Stimulated activated CD4-positive, alpha-beta T cell treated with anti-CD3 and anti-CD28 coated beads, TNF-alpha, amount 100 ng/mL, for 48 hours (primary cell): ENCODE measurements at places on chromosomes 1 and 21.

DNA sequence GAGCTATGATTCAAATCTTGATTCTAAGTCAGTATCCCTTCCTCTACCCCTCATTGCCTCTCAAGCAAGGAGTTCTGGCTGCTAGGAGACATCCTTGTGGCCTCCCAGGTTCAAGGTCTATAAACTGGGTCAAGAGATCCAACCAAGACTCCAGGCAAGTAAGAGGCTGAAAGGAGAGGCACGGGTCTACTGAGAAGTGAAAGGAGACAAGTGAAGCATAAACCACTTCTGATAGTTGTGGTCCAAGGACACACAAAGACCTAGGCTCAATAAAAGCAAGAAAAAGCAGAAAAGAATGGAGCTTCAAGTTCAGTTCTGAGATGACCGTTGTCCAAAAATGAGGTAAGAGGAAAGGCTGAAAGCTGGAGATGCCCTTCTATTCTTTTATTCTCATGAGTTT, 17.8 kb upstream of the PPP2R5A start:
- no peak for DNase-seq

DNA sequence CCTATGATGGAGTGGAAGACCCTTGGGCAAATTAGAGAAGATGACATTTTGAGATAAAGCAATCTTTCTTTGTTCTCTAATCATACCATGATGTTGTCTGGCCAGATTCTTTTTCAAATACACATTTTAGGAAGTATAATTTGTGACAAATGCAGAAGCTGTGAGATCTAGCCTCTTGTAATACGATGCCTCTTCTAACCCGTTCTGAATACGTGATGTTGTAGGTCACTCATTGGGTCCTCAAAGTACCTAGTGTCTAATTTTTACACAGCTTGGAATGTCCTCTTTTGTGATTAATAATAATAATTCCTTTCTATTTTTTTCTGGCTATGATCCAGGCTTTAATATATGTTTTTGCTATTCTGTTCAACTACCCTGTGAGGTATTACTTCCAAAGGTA, 502.7 kb downstream of the NUF2 start:
- DNase-seq: no peak

DNA sequence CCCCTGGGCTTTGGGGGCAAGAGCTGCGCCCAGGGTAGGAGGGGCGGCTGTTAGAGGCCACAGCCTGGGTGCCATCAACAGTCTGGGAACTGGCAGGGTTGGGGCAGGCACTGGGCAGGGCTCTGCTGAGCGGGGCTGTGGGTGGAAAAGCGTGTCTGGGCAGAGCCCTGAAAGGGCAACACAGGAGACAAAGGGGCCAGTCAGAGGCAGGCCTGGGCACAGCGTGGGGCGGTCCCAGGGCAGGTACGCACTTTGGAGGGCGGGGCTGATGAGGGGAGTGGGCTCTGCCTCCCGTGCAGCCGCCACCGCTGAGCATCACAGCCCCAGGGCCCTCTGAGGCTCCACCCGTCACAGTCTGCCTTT, 13.9 kb downstream of the CELSR2 start:
- no peak for DNase-seq

- no peak for DNase-seq
These were observed at the start of gene KCNK2 for GRCh38 chr1:215082532-215083382. Gene KCNK2, plus strand, starts transcription at chr1:215082737. Its CDS starts 649 bp downstream, at chr1:215083386.

- no peak for DNase-seq
These were observed 7.5 kb downstream of the MINDY1 start for GRCh38 chr1:150999051-150999674.
